ENCODE measurements at places on chromosomes 13 and 19.

GRCh38 chr13:106493533-106494220 lies 41.8 kb downstream of the EFNB2 start:
- DNase-seq, result no peak

DNA sequence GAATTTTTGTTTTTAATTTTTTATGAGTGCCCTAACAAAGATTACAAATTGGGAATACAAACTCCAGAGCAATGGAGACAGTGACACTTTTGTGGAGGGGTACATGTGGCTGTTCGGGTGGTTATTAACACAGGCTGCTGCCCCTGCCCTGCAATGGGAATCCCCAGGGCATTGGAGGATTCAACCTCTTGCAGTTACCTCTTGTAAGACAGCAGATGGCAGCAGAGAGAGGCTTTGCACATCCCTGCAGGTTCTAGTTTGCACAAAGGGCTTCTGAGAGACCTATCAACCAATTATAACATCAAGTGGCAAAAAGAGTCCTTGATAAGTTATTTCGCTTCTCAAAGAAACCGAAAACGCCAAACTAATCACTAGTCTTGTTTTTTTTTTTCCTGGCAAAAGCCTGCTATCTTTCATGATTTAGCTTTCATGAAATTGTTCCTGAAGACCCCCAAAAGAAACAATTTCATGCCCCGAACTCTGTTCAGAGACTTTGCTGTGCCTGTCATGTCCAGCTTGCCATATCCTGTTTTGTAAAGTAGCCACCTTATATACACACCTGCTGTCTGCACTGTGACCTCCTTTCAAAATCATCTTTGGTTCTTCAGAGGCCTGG lies 10.4 kb downstream of the GJB2 start:
- peak; percentile 27 for DNase-seq

DNA sequence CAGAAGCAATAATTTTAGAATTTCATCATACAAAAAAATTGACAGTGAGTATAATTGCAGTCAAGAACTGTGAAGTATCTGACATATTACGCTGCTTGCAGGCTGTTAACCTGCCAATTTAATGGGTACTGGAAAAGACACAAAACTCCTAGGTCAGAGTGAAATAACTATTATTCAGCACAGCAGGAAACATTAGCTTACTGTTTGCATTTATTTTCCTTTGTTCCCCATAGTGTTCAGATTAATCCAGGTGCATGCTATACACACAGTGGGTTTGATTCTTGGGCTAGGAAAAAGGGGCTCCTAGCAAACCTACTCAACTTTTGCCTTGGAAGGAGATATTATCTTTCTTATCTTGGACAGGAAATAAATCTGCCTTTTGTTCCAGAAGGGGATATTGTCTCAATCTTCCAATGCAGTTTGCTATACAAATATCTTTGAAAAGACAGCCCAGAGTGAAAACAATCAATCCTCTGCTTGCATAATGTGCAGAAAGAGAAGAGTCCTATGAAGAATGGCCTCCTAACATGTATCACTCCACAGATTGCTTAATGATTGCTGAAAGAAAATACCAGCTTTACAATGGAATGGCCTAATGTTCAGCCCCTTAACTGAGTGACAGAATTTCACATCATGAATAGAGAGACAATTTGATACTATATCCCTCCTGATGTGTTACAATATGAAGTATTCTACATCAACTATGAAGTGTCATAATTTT lies 443.4 kb downstream of the TBC1D4 start:
- DNase-seq, result no peak

DNA sequence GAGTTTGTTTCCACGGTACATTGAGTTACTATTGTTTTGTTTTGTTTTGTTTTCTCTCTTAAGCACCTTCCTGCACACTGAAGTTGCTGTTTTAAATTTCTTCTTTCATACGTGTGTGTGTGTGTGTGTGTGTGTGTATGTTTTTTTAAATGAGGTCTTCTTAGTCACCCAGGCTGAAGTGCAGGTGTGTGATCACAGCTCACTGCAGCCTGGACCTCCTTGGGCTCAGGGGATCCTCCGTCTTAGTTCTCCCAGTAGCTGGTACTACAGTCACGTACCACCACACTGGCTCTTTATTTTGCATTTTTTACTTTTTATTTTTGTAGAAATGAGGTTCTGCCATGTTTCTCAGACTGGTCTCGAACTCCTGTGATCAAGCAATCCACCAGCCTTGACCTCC lies 20.8 kb upstream of the ZNF429 start:
- DNase-seq, result no peak

DNA sequence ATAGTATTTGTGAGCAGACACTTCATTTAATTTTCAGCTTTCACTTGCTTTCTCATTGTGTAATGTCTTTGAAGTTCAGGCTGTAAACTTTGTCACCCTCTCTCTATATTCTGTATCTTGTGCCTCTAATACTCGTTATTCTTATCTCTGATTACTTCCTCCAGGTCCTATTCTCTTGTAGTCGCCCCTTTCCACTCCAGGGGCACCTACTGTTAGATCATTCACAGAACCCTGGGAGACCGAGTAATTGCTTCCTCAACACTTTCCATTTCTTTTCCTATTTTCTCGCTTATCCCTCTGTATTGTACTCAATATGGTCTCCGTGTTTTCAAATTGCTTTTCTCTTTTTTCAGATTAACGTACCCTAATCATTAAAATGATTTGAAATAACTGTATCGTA lies 93.9 kb upstream of the TDRD3 start:
- no peak for DNase-seq

DNA sequence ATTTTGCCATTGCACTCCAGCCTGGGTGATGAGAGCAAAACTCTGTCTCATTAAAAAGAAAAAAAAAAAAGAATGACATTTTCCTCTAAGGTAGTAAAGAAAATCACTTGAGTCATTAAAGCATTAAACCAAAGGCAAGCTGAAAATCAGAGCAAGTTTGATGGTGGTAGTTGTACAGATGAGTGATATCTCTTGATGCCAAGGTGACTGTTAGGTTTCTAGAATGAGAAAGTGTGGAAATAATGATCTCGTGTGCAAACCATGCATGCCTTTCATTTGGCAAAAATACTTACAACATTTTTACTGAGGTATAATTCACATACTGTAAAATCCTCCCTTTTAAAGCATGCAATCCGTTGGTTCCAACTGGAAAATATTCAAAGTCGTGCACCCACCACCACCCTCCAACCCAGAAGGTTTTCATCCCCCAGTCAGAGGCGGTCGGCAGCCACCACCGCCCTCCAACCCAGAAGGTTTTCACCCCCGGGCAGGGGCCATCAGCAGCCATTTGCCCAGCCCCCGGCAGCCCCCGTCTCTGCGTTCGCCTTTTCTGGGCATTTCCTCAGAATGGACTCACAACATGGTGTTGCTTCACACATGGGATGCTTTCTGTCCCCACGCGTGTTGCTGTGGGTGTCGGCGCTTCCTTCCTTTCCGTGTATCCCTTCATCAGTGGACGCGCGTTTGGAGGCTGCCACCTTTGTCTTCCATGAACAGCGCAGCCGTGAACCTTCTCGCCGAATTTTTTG lies 90.2 kb downstream of the ATP11A start:
- no peak for DNase-seq

DNA sequence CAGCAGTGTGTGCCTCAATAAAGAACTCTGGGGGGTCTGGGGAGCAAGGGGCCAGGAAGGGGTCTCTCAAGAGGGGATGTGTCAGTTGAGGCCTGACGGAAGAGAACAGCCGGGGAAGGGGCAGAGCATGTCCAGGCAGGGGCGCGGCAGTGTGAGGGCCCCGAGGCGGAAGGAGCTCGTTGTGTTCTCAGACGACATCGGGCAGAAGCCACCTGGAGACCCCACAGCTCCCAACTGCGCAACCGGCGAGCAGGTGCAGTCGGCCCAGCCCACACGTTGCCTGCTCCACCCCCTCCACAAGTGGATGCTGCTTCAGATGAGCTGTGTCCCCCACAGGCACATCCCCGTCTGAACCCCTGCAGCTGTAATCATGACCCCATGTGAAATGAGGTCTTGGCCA lies 4.9 kb downstream of the CACTIN start:
- DNase-seq, result no peak

DNA sequence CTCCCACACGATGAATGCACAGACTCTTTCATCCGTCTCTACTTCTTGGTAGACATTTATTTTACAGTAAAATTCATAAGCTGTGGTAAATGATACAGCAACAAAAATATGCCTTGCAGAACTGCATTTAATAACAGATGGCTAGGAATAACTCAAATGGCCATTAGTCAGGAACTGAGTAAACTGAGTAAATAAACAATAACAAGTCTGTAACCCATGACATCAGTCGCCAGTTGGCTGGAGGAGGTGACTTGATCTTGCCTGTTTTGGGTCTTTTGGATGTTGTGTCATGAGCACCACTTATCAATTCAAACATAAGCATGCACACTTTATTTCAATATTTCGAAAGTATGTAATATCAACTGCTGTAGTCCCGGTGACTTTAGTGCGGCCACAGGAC lies 632.6 kb upstream of the ARGLU1 start:
- DNase-seq, result no peak

DNA sequence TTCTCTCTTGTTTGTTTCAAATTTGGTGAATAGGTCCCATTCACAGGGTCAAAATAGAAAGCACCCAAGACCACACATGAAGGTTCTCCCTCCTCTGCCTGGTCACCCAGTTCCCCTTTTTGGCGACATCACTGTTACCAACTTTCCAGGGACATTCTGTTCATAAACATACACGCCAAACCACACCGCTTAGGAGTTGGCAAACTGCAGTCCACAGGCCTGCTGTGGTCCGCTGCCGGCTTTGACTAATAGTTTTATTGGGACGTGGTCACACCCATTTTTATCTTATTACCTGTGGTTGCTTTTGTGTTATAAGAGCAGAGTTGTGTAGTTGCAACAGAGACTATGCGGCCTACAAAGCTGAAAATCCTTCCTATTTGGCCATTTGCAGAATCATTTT lies 24.2 kb downstream of the UHRF1 start:
- DNase-seq, result no peak

DNA sequence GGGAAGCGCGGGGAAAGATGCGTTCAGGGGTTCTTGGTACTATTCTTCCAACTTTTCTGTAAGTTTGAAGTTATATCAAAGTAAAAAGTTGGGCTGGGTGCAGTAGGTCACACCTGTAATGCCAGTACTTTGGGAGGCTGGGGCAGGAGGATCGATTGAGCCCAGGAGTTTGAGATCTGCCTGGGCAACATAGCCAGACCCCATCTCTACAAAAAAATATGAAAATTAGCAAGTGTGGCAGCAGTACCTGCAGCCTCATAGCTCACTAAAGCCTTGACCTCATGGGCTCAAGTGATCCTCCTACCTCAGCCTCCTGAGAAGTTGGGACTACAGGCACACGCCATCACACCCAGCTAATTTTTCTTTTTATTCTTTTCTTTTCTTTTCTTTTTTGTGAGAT lies 12.4 kb upstream of the ZNF77 start:
- DNase-seq, result no peak

DNA sequence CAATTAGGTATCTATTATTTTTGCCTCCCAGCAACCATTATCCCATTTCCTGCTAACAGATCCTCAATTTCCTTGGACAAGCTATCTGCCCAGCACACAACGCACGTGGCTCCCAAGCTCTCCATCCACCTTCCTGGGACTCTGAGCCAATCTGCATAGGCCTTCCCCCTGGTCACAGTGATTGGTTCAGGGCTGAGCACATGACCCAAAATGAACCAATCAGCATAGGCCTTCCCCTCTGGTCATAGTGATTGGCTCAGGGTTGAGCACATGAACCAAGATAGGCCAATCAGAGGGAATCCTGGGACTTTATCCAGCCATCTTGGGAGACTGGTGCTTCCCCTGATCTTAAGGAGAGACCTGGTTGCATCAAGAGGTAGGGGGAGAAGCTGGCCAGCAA lies 5.8 kb downstream of the CPAMD8 start:
- DNase-seq, result no peak

DNA sequence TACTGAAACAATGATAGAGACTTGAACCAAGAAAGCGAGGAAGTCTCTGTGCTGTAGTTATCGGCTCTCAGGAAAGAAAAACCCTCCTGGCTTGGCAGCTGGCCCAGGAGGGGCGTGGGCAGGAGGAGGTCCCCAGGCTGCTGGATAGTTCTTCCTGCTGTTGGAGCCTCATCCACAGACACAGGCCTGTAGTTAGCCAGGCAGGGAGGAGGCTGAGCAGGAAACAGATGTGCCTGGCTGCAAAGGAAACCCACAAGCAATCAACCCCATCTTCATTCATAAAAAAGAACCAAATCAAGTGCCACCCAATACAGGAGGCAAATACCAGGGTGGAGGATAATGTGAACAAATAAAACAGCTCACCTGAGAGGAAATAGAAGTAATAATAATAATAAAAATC lies 86.2 kb downstream of the IRS2 start:
- DNase-seq, result no peak

GRCh38 chr13:114177245-114178010 lies 1.6 kb upstream of the CFAP97D2 start:
- no peak for DNase-seq

DNA sequence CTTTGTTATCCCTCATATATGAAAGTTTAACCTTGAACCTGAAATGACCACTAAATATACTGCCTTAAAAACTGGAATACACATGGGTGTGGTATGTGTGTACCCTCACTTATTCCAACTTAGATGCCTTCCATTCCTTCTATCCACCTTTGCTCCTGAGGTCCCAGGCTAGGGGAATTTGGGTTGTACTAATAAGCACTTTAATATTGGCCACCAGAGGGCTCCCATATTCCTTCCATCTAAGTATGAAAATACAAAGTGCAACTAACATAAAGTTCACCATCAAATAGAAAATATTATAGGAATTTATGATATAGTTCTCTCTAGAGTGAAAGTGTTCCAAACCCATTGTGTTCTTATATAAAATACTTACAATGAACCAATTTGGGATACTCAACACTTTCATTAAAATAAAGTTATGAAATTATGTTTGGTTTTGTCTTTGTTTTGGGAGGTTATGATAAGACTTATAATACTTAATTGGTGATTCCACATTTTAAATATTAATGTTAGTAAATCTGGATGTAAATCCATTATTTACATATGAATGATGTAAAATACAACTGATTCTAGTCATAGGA lies 62.3 kb downstream of the ITGBL1 start:
- no peak for DNase-seq

- no peak for DNase-seq
These were observed 64.5 kb upstream of the SLC10A2 start for GRCh38 chr13:103130681-103131210.

- DNase-seq, result no peak
These were observed 14.4 kb upstream of the GIPR start for GRCh38 chr19:45653634-45654033.

DNA sequence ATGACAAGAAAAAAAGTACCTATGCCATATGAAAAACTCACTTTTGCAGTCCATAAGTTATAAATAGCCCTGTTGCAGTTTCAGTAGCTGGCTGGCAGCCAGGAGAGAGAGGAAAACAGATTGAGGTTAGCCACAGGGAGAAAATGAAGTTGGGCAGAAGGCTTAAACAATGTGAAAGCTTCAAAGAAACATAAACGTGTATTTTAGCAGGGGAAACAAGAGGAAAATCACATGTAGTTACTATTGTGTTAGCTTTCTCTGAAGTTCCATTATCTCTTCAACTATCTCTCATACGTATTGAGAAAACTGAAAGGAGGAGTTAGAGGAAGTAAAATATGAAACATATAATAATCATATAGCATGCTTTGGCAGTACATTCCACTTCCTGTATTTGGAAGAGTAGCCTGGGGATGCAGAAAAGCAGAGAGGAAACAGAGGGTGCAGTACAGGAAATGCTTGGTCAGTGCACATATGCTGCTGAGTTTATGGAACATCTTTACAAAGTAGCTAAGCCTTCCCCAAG lies 1551.1 kb downstream of the EFNB2 start:
- DNase-seq, result peak; percentile 7
